Mesothelial cell of epicardium (in vitro differentiated cells): ENCODE measurements at places on chromosomes 4 and X. TPM values are rescaled to one million over a fixed set of nuclear protein-coding genes. Genes with fewer than 3 reads are reported as not detected.
A peak's percentile ranks its signal among the peaks of the same experiment; 100 is the strongest.

DNA sequence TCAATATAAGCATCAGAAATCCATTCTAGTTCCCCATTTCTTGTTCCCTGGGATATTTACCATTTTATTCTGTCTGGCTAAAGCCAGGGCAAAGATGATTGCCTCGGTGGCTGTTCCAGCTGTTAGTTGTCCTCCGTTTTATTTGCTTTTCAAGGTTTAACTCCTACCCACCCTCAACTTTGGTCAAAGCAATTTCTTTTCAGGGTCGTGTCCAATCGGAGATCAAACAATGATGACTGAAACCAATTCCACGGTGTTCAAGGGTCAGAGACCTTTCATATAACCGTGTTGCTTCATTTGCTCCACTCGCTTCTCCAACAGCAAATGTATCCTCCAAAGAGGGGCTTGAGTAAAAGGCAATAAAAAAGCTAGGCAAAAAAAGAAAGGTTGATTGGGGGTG lies 193.5 kb upstream of the FTHL17 start:
- H3K27ac ChIP-seq, result no peak overlapping the region
- H3K4me3 ChIP-seq, result peak overlapping the region; percentile 73
- DNase-seq, result no peak
- H3K27me3 ChIP-seq, result peaks cover 3% of the 10 kb centered on the region
- H3K36me3 ChIP-seq, result peaks cover under 1% of the 10 kb centered on the region
- H3K4me1 ChIP-seq, result peaks cover 15% of the 10 kb centered on the region

DNA sequence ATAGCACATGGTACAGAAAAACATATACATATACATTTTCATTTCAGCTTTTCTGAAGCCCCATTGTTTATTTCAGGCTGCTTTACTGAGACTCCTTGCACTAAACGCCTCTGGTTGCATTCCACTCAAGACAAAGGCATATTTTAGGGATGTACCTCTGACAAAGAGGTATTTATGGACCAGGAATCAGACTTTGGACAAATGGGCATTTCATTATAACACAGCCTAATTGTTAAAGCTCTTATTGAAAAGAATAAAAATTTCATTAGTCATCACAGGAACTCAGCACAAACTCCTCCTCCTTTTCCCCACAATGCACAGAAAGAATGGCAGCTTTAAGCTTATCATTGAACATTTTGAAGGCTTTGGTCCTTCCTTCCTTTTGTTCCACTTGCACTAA lies 62.9 kb upstream of the UGT8 start:
- peaks cover 7% of the 10 kb centered on the region for H3K4me1 ChIP-seq
- H3K4me3 ChIP-seq, result no peak overlapping the region
- H3K27ac ChIP-seq, result no peak overlapping the region
- no peak for DNase-seq

DNA sequence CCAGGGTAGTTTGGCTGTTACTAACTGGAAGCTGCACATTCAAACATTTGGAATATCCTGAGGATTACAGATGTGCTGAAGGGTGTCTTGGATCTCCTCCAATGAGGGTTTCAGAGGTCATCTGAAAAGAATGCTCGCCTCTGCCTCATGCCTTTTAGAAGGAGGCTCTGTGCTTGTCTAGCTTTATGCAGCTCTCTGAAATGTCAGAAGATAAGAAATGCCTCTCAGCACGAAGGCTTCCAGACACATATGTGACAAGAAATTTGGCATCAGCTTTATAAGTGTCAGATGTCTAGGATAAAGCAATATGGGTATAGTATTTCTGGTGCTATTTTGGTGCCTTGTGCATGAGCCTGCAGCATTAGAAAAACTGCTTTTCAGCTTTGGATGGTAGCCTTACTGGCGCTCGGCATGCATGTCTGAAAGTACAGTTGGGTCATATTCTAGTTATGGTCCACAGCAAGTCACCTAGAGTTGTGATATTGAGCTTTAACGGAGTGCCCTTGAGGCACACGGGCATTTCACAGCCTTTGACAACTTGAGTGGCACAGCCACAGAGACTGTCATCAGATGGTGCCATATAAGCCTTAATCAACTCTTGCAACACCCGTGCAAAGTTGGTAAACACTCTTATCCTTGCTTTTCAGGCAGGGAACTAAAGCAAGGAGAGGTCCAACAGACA lies 70.8 kb upstream of the PGRMC2 start:
- peaks cover 2% of the 10 kb centered on the region for H3K36me3 ChIP-seq
- no peak for DNase-seq
- no peaks in the 10 kb centered on the region for H3K27me3 ChIP-seq
- H3K27ac ChIP-seq, result no peak overlapping the region
- peaks cover 24% of the 10 kb centered on the region for H3K4me1 ChIP-seq

DNA sequence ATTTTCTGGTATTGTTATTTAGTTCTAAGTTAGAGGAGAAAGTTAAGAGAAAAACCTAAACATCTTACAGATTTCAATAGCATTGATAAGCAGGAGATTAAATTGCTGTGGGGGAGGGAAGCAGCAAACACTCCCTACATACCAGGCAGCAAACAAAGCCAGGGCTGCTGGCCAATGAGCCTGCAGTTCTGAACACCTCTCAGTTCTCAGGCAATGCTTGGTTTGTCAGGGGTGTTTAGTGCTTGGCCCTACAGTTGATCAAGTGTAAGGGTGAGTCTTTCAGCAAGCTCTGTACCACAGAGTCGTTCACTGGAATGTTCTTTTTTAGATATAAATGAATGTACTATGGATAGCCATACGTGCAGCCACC lies 38.6 kb downstream of the EGFL6 start:
- no peak overlapping the region for H3K27ac ChIP-seq
- H3K27me3 ChIP-seq, result no peaks in the 10 kb centered on the region
- DNase-seq, result no peak
- H3K36me3 ChIP-seq, result no peaks in the 10 kb centered on the region
- no peak overlapping the region for H3K4me3 ChIP-seq
- no peaks in the 10 kb centered on the region for H3K4me1 ChIP-seq

- H3K4me3 ChIP-seq, result no peak overlapping the region
- no peak overlapping the region for H3K27ac ChIP-seq
- no peaks in the 10 kb centered on the region for H3K36me3 ChIP-seq
- no peaks in the 10 kb centered on the region for H3K4me1 ChIP-seq
- no peak for DNase-seq
Measured at GRCh38 chr4:43351970-43352806, 459.7 kb downstream of the GRXCR1 start.

GRCh38 chr4:121256887-121257466 lies 92.9 kb upstream of the TNIP3 start:
- DNase-seq, result no peak
- H3K27ac ChIP-seq, result no peak overlapping the region
- no peaks in the 10 kb centered on the region for H3K4me1 ChIP-seq
- no peaks in the 10 kb centered on the region for H3K36me3 ChIP-seq
- no peaks in the 10 kb centered on the region for H3K27me3 ChIP-seq

- peaks cover 2% of the 10 kb centered on the region for H3K36me3 ChIP-seq
- H3K4me3 ChIP-seq, result no peak overlapping the region
- H3K27me3 ChIP-seq, result no peaks in the 10 kb centered on the region
- no peak for DNase-seq
- H3K4me1 ChIP-seq, result no peaks in the 10 kb centered on the region
Measured at GRCh38 chr4:158929939-158930638, 161.3 kb downstream of the FNIP2 start.

DNA sequence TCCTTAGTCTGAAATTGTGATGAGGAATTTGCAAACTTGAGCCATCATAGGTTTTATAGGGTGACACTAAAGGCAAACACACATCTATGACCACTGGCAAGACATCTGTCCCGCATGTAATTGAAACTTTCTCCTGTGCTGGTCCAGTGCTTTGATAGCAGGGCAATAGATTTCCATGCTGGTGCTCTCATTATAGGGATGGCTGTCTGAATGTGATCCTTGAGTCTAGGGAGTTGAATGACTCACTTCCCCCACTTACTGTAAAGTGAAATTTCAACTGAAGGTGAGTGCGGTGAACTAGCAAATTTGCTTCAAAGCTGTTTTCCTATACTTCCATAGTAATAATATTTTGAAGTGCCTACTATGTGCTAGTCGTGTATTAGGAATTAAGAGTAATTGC lies 1630.0 kb downstream of the STIM2 start:
- no peak overlapping the region for H3K27ac ChIP-seq
- no peaks in the 10 kb centered on the region for H3K36me3 ChIP-seq
- no peaks in the 10 kb centered on the region for H3K27me3 ChIP-seq
- DNase-seq, result no peak

HERC5 gene
- 6.3 to 7.0 TPM (median 6.6 TPM) in 3 replicates for total RNA-seq

CA5B gene
- 24.0 to 25.3 TPM (median 24.7 TPM) in 3 replicates for total RNA-seq

LDB2 gene
- 4.6 to 7.6 TPM (median 7.3 TPM) in 3 replicates for total RNA-seq

HSFX2 gene
- not detected in 3 replicates for total RNA-seq

HPGDS gene
- total RNA-seq, result not detected in 3 replicates

SASH3 gene
- total RNA-seq, result not detected in 3 replicates
